ENCODE measurements at places on chromosomes 12 and 14.

- no peak for DNase-seq
Observed at GRCh38 chr12:80485222-80485987, 41.4 kb downstream of the PTPRQ start.

DNA sequence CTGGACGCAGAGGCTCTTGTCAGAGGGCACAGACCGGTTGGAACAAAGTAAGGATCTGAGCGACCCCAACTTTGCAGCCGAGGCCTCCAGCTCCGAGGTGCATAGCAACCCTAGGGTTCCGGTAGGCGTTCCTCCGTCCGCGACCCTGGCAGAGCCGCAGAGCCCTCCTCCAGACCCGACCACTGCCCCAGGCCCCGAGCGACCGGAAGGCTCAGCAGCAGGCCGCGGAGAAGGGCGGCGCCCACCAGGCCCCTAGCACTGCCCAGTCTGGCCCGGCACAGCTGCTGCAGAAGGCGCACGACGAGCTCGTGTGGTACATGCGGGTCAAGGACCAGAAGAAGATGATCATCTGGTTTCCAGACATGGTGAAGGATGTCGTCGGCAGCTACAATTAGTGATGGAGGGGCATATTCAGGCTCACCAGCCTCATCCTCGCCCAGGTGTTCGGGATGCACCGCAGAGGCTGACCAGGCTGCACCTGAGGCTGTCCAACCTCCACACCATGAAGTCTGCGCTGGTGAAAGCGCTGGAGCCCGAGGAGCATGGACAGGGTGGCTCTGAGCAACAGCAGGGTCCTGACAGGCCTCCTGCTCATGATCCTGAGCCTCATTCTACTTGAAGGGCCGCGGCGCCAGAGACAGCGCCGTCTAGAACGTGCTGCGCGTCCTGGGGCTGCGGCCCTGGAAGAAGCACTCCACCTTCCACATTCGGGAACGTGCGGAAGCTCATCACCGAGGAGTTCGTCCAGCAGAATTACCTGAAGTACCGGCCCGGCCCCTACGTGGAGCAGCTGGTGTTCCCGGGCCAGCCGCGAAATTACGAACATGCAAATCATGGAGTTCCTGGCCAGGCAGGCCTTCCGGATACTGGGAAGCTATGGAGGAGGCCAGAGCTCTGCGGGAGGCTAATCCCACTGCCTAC is 24.5 kb downstream of the CAPS2 start:
- DNase-seq = no peak

- no peak for DNase-seq
Observed at GRCh38 chr14:91331721-91332120, 85.9 kb downstream of the CCDC88C start.

GRCh38 chr12:18939051-18939450 is 190.5 kb upstream of the PLEKHA5 start:
- no peak for DNase-seq

DNA sequence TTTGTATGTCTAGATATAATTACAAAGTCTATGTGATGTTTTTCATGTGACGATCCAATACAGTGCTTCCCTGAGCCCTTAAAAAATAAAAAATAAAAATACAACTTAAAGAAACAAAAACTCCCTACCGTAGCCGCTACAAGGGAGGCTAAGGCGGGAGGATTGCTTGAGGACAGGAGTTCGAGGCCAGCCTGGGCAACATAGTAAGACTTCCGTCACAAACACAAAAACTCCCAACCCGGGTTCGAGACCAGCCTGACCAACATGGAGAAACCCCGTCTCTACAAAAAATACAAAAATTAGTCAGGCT is 669 bp upstream of the CDKN3 start:
- DNase-seq = no peak

- DNase-seq = no peak
Observed at GRCh38 chr14:52377940-52378339, 63.8 kb downstream of the PTGER2 start.

- DNase-seq = no peak
Observed at GRCh38 chr12:69150083-69150795, 89.1 kb upstream of the CPSF6 start.

- no peak for DNase-seq
Observed at GRCh38 chr12:50222275-50222783, 55.2 kb upstream of the CERS5 start.

DNA sequence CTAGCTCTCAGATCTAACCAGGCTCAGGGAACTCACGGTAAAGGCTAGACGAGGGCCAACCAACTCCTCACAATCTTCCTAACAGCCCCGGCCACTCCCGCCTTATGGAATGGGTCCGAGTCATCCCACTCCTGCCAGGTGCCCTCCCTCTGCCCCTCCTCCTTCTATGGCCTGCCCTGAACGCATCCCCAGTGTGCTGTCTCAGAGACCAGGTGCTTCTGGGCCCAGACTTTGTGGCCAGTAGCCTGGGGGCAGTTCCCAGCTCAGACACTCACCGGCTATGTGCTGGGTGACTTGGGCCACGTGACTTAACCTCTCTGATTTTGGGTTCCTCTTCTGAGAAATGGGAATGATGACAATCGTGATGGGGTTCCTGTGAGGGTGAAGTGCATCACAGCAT is 22.5 kb downstream of the PAPLN start:
- DNase-seq = no peak

- DNase-seq = no peak
Observed at GRCh38 chr12:113405694-113406093, 2.0 kb upstream of the SDS start.

- no peak for DNase-seq
Observed at GRCh38 chr14:92958373-92959188, 35.6 kb downstream of the CHGA start.

GRCh38 chr14:61380984-61381383 is 59.6 kb downstream of the PRKCH start:
- no peak for DNase-seq

DNA sequence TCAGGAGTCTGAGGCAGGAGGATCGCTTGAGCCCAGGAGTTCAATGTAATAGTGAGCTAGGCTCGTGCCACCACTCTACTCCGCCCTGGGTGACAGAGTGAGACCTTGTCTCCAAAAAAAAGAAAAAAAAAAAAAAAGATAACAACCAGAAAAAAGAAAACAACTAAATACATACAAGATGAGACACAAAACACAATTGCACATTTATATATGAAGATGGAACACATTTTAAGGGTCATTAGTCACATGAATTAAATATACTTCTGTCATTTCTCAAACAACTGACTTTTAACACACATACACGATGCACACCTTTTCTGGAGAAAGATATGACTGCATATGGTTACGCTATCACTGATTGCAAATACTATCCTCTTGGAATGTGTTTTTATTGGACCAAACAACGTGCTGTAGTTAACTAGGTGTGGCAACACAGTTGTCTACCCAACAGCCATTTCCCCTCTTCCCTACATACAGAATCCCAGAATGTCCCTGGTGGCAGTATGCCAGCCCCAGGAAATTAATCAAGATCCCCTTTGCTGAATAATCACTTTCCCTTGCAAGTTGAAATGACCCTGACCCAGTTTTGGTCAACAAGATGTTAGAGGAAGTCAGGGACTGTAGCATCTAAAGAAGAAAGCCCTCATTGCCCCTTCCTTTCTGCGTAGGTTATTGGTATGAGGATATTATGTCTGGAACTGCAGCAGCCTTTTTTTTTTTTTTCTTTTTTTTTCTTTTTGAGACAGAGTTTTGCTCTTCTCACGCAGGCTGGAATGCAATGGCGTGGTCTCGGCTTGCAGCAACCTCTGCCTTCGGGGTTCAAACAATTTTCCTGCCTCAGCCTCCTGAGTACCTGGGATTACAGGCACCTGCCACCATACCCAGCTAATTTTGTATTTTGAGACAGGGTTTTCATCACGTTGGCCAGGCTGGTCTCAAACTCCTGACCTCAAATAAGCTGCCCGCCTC is 5.6 kb upstream of the MYL6B start:
- no peak for DNase-seq

DNA sequence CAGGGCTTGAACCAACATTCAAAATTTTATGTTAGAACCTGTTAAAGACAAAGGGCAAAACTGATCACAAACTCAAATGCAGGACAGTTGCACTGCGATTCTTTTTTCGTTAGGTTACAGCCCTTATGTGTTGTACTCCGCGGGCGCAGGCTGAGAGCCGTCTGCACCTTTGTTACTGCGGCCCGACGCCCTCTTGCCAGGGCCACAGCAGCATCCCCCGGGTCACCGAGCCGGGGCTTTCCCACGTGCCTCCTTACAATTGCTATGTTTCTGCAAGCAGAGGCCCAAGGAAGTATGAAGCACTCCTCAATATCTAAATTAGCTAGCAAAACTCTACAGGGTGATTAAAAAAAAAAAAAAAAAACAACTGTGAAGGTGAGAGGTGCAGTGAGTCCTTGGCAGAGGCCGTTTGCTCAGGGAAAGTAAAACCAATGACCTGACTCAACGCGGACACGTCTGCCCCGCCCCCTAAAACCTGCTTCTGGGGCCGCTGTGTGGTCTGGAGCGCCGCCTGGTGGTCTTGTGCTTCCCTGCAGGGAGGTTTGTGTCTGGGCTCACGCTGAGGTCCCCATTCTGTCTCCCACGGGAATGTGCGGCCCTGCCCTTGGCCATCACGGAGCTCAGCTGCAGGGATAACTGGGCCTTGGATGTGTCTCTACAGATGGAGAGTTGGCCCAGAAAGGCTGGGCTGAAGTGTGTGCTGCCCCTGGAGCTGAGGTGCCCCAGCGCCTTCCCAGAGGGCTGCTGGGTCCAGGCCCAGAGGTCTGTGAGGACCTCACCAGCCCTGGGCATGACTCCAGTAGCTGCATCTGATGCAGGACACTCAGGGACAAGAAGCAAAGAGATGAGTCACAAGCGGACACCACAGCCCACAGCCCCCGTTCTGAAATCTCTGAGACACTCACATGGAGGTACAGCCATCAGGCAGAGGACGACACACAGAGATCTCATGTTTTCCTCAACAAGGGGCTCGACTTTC is 418.5 kb downstream of the TMEM121 start:
- no peak for DNase-seq

- no peak for DNase-seq
Observed at GRCh38 chr14:67068251-67068650, 121.0 kb upstream of the GARIN2 start.

DNA sequence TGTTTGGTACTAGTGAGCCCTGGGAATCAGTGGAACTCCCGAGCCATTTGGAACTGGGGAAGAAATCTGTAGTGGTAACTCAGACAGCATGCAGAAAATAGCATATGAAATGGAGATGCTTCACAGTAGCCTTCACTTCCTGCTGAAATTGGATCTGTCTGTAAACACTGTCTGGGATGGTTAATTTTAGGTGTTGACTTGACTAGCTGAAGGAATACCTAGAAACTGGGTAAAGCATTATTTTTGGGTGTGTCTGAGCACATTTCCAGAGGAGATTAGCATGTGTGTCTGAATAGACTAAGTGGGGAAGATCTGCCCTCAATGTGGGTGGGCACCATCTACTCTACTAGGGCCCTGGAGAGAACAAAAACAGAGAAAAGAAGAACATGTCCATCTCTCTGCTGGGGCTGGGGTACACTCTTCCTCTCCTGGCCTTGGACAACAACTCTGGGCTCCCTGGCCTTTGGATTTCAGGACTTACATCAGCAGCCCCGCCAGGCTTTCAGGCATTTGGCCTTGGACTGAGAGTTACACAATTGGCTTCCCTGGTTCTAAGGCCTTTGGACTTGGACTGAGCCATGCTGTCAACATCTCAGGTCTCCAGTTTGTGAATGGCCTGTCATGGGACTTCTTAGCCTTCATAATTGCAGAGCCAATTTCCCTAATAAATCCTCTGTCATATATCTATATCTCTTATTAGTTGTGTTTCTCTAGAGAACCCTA is 14.0 kb upstream of the CRADD start:
- no peak for DNase-seq

DNA sequence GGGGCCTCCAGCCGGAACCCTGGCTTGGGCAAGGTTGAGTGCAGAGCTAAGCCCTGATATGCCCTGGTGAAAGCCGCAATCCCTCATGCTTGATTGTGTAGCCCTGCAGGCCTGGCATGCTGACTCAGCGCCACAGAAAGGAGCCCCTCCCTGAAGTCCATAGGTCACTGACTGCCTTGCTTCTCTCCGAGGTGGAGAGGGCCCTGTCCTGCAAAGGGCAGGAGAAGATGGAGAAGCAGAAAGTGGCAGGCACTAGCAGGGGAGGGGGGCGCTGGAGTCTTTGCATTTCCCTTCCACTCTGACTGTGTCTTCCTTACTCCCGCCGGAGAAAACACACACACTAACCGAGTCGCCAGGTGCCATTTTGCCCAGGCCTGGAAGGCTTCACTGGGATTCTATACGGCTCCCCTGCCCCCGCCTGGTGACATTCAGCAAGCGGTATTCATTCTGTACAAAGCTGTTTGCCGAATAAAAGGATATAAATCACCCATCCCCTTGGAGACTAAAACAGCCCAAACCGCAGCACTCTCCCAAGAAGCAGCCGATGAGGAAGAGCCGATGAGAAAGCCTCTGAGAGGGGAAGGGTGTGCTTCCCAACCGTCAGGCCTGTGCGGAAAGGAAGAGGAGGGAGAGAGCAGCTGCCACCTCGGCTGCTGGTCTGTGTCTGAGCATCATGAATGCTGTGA is 69.8 kb downstream of the SLC6A12 start:
- no peak for DNase-seq

- DNase-seq = no peak
Observed at GRCh38 chr14:81400852-81401251, 728 bp upstream of the STON2 start.

GRCh38 chr14:29608861-29609260 is 318.8 kb downstream of the PRKD1 start:
- DNase-seq = no peak

- DNase-seq = no peak
Observed at GRCh38 chr14:55936691-55937090, 181.5 kb upstream of the PELI2 start.

GRCh38 chr12:8696442-8697090 is 1.2 kb upstream of the RIMKLB start:
- DNase-seq = no peak

DNA sequence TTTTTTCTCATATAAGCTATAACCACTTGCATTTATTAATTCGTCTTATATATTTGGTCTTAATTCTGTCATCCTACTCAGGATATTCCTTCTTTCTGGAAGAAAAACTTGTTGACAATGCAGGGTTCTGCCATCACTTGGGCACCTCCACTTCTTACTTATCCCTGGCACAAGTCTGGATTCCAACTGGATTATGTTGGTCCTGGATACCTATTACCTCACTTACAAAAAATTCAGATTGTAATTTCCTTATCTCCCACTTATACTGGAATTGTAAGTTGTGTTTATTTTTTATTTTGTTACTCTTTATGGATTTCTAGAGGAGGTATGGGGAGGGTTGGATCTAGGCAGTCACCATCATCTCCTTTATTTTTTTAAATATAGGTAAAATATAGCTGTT is 36.7 kb downstream of the LRRIQ1 start:
- no peak for DNase-seq

DNA sequence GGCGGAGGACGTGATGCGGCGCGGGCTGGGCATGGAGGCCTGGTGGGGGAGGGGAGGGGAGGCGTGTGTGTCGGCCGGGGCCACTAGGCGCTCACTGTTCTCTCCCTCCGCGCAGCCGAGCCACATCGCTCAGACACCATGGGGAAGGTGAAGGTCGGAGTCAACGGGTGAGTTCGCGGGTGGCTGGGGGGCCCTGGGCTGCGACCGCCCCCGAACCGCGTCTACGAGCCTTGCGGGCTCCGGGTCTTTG is 303 bp downstream of the GAPDH start:
- no peak for DNase-seq

- DNase-seq = no peak
Observed at GRCh38 chr12:112577473-112578329, 159.0 kb downstream of the PTPN11 start.

- DNase-seq = no peak
Observed at GRCh38 chr14:101495827-101496775, 65.2 kb upstream of the DIO3 start.

- no peak for DNase-seq
Observed at GRCh38 chr14:99202516-99202915, 69.5 kb downstream of the BCL11B start.
